HS-5 (cell line): ENCODE measurements at places on chromosomes 2 and 18.

- no peak for DNase-seq
These were observed 1.1 kb upstream of the SSB start for GRCh38 chr2:169797601-169798000.

GRCh38 chr18:22128954-22129353, 40.4 kb upstream of the GATA6 start:
- no peak for DNase-seq

DNA sequence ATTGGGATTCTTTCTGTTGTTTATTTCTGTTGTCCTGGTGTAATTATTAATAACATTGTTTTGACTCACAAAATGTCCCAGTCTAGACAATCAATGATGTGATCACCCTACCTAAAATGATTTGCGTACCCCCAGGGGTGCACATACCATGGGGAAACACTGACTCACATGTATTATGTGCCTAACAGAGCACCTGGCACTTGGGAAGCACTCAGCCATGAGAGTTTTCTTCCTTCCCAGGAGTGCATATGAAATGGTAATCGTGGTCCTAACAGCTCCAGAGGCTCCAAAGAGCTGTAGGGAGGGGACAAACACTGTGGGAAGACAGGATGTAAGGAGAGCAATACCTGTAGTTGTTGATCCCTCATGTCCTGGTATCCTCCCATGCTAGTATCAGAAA, 187.8 kb upstream of the ERBB4 start:
- DNase-seq, result no peak

GRCh38 chr2:180124273-180125139, 117.4 kb upstream of the CWC22 start:
- DNase-seq, result peak; percentile 55

DNA sequence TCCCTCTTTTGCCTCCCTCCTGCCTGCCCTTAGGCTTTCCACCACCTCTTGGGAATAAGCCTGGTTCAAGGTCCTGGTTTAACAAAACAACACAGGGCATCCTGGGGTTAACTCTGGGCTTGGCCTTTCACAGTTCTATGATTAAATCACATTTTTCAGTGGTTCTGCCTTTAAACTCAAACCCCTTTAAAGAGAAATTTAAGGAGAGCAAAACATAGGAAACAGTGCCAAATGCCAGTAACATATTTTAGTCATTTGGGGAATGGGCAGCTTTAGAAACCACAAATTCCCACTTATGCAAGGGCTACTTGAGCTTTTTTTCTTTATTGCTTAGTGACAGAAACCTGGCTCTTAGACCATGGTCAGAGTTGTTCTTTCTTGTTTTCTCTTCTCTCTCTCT, 112.2 kb upstream of the FZD5 start:
- no peak for DNase-seq

GRCh38 chr2:43184339-43184895, 42.0 kb downstream of the ZFP36L2 start:
- peak; percentile 10 for DNase-seq
